Activated T-cell treated with anti-CD3 and anti-CD28 coated beads for 48 hours (primary cell): ENCODE measurements at places on chromosomes 12 and 14.

GRCh38 chr14:21748869-21749303, 75.3 kb upstream of the OR4E1 start:
- DNase-seq: peak; percentile 31

- no peak for DNase-seq
Observed at GRCh38 chr12:68529466-68529865, 81.2 kb upstream of the RAP1B start.

DNA sequence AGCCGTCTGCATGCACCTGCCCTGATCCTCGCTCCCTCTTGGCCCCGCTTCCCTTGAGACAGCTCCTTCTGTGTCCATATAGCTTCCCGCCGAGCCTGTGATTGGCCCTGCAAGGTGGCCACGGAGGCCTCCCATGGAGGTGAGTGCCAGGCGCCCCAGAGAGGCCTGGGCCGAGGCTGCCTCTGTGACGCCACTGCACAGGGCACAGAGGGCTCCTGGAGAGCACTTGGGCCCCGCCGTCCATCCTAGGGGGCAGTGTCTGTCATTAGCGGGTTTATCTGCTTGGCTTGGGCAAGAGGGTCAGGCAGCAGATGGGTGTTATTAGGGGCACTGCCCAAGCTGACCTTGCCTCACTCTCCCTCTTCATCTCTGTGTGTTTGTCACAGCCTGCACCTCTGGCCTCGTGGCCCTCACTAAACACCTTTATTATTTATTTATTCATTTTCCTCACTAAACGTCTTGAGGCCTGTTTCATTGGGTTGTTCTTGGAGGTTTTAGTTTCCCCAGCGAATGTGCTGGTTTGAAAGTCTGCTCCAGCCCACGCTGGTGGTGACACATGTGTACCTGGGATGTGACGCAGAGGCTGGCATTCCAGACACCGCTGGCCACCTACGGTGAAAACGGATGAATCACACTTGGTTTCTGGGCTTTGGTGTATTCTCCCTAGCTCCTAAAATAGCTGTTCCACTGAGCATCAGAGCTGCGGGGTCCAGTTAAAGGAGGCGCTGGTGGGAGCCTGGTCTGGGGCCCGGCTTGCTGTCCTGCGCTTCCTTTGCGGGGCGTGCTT, 5.9 kb downstream of the ZFYVE21 start:
- DNase-seq: peak; percentile 33

- DNase-seq: no peak
Observed at GRCh38 chr12:131348646-131349045, 362.2 kb upstream of the SFSWAP start.

DNA sequence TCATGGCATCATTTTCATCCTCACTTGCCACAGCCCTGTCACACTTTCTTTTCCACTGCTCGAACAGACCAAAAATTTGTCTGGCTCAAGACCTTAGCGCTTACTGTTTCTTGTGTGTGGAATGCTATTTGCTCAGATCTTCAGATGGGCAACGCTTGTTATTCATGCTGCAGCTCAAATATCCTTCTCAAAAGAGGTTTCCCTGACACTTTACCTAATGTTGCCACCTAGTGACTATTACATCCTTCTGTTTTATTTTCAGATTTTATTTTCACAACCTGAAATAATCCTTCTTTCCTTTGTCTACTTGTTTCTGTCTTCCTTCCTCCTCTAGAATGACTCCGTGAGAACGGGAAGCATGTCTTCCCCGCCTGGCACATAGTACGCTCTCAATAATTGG, 5.6 kb downstream of the FBXO33 start:
- DNase-seq: no peak

GRCh38 chr14:42854061-42854460, 1247.4 kb downstream of the LRFN5 start:
- no peak for DNase-seq

GRCh38 chr12:55074806-55075205, 51.4 kb upstream of the OR9K2 start:
- no peak for DNase-seq

DNA sequence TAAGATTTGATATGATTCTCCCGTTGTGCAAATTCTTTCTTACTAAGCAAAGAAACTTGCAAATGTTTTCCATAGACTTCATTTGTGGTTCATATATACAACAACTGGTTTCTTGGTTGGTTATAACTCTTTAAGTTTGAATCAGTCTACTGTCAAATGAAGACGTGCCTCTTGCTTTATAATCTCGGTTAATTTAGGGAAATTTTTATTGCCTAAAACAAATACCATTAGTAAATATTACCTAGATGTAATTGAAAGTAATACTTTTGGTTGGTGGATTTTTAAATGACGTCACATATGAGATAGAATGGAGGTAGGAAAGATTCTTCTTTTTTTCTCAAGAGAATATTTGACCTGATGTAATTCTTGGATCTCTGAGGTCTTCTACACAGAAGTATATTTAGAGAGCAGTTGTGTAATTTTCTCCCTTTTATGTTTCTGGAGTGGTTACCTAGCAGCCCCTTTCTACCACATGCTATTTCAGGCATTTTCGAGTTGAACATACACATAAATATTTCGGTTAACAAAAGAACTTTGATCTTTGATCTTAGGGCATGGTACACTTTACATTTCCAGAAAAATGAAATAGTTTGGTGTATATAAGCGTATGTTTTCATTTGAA, 1.7 kb downstream of the ATF7IP start:
- DNase-seq: no peak

GRCh38 chr12:96257550-96258103, 63.5 kb downstream of the ELK3 start:
- DNase-seq: no peak

- DNase-seq: no peak
Observed at GRCh38 chr12:110725267-110725666, 17.4 kb downstream of the PPP1CC start.

DNA sequence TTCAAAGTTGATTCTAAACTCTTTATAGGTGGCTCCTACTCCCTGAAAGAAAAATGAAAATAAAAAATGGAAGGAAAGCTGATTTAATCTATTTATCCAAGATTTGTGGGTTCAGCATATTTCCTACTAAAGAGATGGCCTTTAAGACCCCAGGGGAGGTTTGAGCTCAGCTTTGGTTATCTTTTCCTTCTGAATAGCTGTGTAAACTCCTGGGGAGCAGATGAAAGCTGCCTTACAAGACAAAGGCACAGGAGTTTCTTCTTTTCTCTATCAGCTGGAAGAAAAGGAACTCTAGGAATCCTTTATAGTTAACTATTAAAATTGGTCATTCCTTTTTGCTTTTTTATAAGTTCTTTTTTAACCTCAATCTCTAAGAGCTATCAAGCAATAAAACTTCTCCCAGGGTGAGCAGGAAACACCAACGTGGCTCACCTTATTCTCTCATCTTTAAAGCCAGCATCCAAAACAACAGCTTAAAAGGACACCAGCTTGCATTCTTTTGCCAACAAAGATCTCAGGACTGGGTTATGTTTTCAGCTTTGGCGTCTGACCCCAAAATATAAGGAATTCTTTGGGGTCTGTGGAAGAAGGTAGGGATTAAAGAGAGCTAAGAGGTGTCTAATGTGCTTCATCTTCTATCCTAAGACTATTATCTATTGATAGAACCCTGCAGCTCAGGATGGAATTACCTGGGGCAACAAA, 371.7 kb upstream of the KITLG start:
- DNase-seq: no peak

DNA sequence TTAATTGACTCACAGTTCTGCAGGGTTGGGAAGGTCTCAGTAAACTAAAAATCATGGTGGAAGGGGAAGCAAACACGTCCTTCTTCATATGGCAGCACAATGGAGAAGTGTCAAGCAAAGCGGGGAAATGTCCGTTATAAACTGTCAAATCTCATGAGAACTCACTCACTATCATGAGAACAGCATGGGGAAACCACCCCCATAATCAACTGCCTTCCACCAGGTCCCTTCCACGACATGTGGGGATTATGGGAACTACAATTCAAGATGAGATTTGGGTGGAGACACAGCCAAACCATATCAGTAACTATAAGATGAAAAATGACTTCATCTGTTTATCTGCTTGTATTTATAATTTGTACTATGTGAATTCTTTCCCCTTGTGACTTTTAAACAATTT, 577.6 kb upstream of the MDGA2 start:
- DNase-seq: no peak

GRCh38 chr12:112013601-112014402, 576 bp downstream of the ERP29 start:
- peak; percentile 63 for DNase-seq

DNA sequence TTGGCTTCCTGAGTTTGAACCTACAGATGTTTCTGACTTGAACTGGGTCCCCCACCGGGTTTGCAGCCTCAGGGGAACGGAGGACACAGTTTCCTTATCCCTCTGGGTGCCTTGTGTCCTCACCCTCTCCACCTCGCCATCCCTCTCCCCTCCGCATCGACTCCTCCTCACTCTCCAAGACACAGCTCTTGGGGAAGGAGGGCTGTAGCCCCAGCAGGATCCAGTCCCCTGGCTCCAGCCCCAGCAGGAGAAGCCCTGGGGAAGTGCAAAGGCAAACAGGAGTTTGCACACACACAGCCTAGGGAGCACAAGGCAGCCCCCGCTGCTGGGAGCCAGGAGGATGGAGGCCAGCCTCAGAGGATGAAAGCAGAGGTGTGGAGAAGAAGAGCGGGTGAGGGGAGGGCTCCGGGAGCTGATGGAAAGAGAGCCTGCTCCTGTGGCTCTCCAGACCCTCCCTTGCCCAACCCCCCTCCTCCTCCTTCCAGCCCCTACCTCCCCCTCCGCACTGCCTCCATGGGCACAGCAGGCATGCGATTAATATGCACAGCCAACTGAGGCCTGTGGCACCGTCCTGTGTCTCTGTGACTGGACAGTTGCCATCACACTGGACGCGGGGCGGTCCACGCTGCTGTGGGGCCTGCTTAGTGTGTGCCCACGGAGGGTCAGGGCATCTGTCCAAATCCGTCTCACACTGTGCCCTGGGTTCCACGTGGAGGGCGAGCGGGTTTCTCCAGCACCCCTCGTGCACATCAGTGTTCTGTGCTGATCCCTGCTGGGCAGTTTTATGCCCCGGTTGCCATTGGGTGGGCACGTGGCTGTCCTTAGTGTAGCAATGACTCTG, 193.7 kb upstream of the DIO3 start:
- DNase-seq: no peak

GRCh38 chr14:58027904-58028303, 124.1 kb downstream of the ARMH4 start:
- DNase-seq: no peak

DNA sequence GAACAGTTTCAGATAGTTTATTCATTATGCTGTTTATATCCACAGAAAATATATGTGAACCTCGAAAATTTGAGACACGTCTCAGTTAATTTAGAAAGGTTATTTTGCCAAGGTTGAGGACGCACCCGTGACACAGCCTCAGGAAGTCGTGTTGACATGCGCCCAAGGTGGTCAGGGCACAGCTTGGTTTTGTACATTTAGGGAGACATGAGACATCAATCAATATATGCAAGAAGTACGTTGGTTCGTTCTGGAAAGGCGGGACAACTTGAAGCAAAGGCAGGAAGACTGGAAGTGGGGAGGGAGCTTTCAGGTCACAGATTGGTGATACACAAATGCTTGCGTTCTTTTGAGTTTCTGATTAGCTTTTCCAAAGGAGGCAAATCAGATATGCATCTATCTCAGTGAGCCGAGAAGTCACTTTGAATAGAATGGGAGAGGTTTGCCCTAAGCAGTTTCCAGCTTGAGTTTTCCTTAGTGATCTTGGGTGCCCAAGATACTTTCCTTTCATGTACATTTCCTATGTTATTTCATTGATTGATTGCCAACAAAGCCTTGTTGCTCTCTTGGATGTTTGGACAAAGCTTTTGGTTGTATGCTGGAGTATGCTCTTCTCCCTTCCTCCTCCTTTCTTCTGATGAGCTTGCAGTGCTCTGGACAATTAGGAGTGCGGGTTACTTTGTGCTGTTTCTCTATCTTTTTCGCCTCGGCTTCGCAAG, 3.2 kb downstream of the SNAPC1 start:
- no peak for DNase-seq

- DNase-seq: no peak
Observed at GRCh38 chr12:97940629-97941028, 478.0 kb downstream of the RMST start.

GRCh38 chr12:132067182-132067581, 76.9 kb downstream of the DDX51 start:
- no peak for DNase-seq

DNA sequence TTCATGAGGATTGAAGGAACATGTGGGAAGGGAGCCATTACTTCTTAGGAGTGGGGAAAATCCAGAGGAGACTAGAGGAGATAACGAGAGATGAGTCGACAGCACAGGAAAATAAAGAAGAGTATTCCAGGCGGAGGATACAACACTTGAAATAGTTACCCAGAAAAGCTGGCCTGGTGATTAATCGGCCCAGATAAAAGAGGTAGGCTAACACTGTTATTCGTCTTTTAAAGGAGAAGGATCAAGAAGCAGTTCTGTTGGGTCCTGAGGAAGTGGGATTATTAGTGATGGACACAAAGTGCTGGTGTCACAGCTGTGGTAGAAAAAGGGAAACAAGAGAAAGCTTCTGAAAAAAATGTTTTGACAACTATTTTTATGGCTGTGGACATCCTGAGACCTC, 425.3 kb downstream of the ZFP36L1 start:
- no peak for DNase-seq

DNA sequence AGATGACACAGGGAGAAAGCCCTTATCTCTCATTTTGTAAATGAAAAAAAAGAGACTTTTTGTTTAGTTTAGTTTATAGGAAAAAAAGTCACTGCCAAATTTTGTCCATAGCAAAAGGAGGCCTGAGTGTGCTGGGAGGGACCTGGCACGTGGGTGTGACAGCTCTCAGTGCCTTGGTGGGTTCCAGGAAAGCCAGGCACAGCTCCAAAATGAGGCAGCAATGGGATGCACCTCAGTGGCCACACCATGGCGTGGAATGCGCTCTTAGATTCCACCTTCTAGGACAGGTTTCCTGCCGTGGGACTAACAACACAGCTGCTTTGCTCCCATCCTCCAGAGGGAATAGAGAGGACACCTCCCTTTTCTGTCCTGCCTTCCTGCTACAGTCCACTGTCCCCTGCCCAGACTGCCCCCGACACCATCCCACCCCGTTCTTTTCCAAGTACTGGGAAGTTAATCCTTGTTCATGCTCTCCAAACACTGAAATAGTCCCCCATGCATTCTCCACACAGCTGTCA, 207.6 kb downstream of the EMP1 start:
- DNase-seq: no peak

DNA sequence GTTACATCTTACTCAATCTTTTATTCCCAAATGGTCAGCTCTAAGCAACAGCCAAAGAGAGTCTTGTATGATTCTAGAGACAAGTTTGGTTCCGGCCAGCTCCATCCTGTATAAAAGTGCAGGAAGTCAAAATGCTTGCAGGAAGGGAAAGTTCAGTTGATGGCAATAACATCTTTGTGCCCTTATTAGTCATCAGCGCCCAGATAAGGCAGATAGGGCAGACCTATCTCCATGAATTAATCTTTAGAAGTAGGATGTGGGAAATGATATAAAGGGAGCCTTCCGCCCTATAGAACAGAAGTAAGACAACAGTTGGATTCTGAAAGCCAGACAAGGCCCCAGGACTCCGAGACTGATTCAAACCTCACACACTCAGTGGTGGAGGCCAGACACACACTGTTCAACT, 6.4 kb downstream of the GNS start:
- DNase-seq: no peak

DNA sequence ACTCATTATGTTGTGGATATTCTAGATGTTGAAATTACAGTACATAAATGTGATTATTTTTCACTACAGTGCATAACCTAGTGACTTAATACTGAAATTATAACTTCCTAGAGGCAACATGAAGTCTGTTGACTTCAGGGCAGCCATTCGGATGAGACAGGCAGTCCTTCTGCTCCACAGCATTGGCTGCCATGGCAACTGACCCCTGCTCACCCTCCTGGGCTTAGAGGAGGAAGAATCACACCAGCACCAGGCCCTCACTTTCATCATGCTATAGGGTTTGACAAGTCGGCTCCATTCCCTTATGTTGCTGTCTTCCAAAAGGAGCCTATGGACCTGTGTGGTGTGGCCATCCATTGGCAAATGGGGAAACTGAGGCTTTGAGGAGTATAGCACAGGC, 233.5 kb upstream of the TMEM132C start:
- no peak for DNase-seq
